Stomach (tissue), 19 donors: ENCODE measurements at places on chromosomes 6 and 20. TPM values are rescaled to one million over a fixed set of nuclear protein-coding genes. Genes with fewer than 3 reads are reported as not detected.

GRCh38 chr6:63683071-63683603 is 47.5 kb downstream of the PHF3 start:
- no peak for DNase-seq

- no peak for DNase-seq
Measured at GRCh38 chr6:74549746-74550145, 656.1 kb downstream of the COL12A1 start.

GRCh38 chr6:147297124-147297523 is 92.9 kb downstream of the STXBP5 start:
- no peak for DNase-seq

- DNase-seq = peak; percentile 37
Measured at GRCh38 chr6:10014557-10014956, 400.3 kb downstream of the TFAP2A start.

DNA sequence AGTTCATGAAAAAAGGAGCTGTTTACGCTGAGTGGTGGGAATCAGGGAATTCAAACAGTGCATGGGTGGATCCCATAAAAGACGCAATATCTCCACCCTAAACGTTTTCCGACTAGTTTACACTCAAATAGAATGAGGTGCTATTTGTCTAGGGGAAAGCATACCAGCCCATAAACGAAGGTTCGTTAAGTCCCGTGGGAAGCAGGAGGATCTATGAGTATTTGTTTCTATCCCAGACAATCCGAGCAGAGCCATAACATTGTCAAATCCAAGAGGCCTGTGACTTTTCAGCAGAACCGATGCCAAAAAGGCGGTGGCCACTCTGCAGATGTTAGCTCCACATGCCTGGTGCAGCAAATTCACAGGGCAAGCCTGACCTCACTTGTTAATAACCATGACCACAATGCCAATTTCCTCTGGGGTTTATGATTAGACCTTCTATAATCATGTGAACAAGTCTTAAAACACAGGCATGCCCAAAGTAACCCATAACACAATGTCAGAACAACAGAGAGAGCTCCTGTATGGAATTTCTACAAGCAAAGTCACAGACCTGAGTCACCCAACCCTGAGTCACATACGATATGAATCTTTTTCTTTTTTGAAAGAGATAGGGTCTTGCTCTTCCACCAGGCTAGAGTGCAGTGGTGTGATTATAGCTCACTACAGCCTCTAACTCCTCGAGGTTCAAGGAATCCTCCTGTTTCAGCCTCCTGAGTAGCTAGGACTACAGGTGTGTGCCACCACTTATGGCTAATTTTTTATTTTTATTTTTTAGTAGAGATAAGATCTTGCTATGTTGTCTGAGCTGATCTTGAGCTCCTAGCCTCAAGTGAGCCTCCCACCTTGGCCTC is 123.3 kb downstream of the KIF13A start:
- no peak for DNase-seq

DNA sequence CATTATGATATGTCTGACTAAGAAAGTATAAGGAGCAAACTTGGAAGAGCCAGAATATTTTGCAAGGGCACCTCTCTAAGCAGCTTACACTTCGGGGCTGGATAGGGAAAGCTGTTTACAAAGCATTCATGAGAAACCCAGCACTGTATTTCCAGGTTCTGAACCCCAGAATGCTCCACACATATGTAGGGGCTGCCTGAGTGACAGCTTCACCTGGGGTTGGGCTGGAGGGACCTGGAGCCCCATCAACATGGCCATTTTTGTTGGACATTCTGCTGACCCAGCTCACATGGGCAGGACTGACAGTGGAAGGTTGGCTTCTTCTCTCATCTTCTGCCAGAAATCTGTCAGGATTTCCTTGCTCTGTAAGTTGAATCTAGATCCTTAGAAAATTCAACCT is 197.1 kb upstream of the SSTR4 start:
- DNase-seq = no peak

DNA sequence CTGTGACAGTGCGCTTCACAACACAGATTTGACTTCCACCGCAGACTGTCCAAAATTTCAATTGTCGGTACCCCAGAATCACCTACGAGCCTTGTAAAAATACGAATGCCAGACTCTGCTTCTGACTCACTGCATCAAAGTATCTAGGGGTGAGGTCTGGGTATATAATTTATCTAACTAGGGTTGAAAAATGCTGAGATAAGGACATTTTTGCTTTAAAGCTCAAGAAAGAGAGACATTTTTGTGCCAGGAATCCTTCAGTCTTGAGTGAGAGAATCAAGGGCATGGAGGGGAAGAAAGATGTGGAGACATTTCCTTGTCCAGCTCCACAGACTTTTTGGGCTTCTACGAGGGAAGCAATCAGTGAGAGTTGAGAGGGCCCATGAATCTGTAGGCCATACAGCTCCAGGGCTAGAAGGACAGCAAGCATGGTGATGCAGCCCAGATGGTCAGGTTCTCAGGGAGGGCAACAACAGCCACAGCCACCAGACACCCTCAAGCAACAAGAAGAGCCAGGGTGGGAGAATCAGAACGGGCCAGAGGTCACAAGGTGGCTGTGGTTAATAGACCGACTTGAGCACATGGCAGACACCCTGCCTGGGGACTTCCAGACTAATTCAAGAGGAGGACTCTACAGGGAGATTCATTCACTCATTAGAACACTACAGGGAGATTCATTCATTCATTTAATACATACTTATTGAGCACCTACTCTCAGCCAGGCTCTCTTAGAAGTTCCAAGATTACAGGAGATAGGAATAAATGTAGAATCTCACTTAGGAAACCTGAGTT is 211.1 kb upstream of the PRDM1 start:
- no peak for DNase-seq

TFAP2A gene
- not detected for total RNA-seq

CST5 gene
- not detected for total RNA-seq

DNA sequence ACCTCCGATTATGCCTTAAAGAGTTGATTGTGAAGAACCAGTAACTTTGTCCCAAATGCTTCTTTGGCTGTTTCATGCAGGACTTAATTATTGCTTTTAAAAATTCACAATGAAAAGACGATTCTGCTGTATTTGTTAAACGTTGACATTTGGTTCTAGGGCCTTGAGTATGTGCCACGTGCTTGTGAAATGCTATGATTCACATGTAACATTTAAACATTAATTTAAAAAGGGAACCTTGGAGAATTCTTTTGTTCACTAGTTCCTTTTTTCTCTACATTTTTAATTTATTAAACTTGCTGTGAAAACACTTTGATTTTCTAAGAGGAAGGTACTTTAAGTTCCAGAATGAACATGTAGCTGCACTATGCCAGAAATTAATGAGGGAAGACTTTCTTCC is 9.5 kb downstream of the GZF1 start:
- no peak for DNase-seq

DNA sequence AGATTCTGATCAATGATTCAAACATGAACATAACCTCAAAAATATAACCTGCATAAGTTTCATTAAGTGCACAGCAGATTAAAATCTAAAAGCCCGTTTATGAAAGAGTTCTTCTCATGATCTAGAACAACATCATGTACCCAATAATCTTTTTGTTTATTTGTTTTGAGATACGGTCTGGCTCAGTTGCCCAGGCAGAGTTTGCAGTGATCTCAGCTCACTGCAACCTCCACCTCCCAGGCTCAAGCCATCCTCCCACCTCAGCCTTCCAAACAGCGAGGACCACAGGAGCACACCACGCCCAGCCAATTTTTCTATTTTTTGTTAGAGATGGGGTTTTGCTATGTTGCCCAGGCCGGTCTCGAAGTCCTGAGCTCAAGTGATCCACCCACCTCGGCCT is 149.7 kb downstream of the CDK19 start:
- no peak for DNase-seq

BMP2 gene
- total RNA-seq = 32.9 TPM

EPHA7 gene
- 14.1 TPM for total RNA-seq

- peak; percentile 87 for DNase-seq
Measured at GRCh38 chr20:38893565-38894090, 32.6 kb upstream of the FAM83D start.

GLP1R gene
- total RNA-seq = not detected

DNA sequence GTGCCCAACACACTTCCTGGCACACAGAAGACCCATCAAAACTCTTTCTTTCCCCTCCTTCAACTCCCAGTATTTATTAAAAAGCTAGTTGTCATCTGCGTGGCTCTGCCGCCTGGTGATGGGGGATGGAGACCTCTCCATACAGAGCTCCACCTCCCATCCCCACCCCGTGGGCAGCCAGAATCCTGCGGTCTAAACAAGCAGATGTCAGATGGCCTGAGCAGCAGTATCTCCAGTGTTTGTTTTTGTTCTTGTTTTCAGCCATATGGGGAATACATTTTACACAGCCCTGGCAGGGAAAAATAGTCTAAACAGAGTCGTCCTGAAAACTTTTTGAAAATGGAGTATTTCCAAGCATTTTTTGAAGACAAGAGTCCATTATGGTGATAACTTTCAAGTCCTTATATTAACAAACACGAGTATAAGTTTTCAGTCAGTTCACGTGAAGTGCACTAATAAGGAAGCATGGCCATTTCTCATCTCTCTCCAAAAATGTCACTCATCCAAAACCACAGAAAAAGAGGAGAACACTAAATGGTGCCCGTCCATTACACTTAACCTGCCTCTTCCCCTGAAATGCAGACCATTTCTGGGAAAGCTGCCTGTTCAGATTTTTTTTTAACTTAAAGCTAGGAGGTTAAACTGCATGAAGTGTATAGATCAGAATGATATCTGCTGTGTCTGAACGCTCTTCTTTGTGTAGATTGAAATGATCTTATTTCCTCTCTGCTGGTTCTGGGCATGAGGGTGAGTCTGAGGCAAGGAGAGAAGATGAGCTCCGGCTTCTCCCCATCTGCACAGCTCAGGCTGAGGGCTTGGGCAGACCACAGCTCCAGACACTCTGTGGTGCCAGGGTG is 91.0 kb downstream of the TCP11 start:
- peak; percentile 83 for DNase-seq

GRCh38 chr6:133553652-133554051 is 312.5 kb downstream of the EYA4 start:
- peak; percentile 85 for DNase-seq

- DNase-seq = no peak
Measured at GRCh38 chr6:137724495-137725211, 142.4 kb upstream of the TNFAIP3 start.

DNA sequence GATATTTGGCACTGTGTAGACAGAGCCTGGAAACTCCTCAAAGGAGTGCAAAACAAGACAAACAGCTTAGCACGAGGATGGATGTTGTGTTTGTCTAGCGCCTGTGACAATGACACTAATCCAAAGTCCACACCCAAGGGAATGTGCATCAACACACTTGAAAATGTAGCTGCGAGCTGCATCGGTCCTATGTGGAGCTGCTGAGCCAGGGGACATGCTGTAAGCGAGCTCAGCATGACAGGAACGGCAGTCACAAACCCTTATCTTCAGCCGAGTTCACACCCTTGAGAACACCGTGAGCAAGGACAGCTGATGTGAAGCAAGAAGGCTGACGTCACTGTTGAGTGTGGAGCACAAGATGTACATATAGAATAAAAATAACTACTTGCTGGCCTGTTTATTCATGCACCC is 684.3 kb downstream of the QKI start:
- peak; percentile 73 for DNase-seq

- no peak for DNase-seq
Measured at GRCh38 chr6:170160628-170161611, 130.0 kb downstream of the DLL1 start.

DNA sequence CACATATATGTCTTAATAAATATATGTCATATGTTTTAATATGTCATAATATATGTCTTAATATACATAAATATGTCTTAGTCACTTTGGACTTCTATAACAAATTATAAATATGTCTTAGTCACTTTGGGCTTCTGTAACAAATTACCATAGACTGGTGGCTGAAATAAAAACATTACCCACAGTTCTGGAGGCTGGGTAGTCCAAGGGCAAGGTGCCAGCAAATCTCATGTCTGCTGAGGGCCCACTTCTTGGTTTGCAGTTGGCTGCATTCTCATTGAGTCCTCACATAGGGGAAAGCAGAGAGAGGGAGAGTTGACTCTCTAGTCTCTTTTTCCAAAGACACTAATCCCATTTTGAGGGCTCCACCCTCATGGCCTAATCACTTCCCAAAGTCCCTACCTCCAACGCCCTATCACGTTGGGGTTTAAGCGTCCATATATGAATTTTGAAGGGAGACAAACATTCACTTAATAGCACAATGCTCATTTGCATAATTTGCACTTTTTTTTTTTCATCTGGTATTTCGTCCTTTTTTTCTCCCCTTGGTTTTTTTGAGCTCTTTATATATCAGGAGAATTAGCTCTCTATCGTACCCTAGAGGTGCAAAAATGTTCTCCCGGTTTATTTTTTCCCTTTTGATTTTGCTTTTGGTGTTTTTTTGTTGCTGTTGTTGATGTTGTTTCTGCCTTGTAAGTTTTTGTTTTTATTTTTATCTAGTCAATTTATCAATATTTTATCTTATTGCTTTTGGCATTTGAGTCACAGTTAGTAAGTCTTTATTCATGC is 266.4 kb downstream of the PLCB1 start:
- DNase-seq = no peak

DNA sequence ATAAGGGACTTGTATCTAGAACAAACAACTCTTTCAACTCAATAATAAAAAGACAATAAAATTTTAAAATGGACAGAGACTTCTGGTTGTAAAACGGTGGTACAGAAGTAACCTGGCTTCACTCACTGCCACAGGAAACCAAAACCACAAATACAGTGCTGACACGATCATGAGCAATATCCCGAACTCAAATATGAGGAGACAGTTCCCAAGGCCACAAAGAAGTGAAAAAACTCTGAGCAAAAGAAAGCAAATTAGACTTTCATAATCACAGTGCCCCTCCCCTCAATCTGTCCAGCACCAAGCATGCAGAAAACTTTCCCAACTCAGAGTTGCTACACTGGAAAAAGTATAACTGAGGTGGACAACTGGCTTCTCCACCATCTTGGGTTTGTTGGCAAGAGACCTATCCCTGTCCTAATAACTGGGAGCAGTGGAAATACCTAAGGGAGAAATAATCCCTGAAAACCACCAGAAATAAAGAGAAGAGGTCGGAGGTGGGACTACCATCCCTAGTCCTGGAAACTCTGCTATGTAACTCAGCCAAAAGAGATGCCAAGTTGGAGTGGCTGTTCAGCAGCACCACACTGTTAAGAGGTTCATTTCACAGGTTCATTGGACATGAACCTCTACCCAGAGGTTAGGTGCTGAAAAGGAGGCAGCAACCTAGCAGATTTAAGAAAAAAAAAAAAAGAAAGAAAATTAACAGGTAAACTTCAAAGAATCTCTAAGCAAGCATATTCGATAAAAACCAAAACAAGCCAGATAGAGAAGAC is 55.5 kb downstream of the REV3L start:
- DNase-seq = no peak
